Gastrocnemius medialis (tissue), 4 donors: ENCODE measurements at places on chromosomes 1 and 21. TPM values are rescaled to one million over a fixed set of nuclear protein-coding genes. Genes with fewer than 3 reads are reported as not detected.
A peak's percentile ranks its signal among the peaks of the same experiment; 100 is the strongest.

GRCh38 chr1:34976384-34977209, 8.6 kb downstream of the TMEM35B start:
- DNase-seq, result no peak
- H3K4me3 ChIP-seq, result no peak overlapping the region
- H3K4me1 ChIP-seq, result no peaks in the 10 kb centered on the region
- no peak overlapping the region for H3K27ac ChIP-seq
- H3K27me3 ChIP-seq, result no peaks in the 10 kb centered on the region

DNA sequence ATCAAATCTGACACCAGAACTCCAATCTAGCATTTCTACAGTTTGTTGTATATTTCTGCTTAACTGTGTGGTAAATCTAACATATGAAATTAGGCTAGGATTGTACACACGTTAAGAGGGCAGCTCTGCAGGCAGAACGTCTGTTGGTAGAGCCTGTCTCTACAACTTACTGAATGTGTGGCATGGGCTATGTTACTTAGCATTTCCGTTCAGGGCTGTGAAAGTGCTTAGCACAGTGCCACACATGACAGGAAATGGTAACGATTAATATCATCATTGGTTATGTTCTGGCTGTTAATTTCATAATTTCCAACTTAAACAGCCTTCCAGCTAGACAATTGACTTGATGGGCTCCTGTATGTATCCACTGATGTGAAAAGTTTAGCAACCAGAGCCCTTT, 9.6 kb upstream of the C8B start:
- no peaks in the 10 kb centered on the region for H3K36me3 ChIP-seq
- no peak for DNase-seq
- no peaks in the 10 kb centered on the region for H3K27me3 ChIP-seq
- no peak overlapping the region for H3K27ac ChIP-seq
- no peaks in the 10 kb centered on the region for H3K4me1 ChIP-seq

Gene RBP7
- total RNA-seq, result 8.0 TPM

Gene BCL2L15
- total RNA-seq, result not detected

DNA sequence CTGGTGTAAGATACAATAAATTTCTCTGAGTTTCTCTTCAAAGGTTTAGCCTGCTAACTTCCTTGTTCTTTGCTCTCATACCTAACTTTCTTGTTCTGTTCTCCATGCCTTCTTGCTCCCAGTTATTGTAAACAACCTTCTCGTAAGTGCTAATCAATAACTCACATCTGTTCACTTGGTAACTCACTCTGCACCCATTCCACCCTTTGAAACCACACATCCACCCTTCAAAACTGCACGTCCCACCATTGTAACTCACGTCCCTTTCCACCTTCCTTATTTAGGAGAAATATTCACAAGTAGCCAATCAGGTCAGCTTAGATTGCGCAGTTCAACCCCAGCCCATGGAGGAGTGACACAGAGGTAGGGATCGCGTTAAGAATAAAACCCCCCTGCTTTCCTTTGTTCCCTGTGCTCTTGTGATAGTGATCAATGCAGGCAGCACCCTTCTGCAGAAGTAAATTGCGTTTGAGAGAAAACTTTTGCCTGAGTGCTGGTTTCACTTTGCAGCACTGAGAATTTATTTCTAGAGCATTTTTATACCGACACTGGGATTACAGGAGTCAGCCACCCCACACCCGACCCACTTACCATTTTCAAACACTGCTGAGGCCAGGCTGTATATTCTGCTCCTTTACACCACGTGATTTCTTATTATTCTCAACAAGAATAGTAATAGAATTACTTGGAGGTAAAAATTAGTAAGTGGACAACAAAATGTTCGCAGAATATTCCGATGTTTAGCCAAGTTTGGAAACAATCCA, 789.2 kb upstream of the RGS18 start:
- DNase-seq, result no peak
- H3K36me3 ChIP-seq, result no peaks in the 10 kb centered on the region
- H3K4me3 ChIP-seq, result no peak overlapping the region
- H3K27me3 ChIP-seq, result no peaks in the 10 kb centered on the region
- H3K4me1 ChIP-seq, result no peaks in the 10 kb centered on the region

DNA sequence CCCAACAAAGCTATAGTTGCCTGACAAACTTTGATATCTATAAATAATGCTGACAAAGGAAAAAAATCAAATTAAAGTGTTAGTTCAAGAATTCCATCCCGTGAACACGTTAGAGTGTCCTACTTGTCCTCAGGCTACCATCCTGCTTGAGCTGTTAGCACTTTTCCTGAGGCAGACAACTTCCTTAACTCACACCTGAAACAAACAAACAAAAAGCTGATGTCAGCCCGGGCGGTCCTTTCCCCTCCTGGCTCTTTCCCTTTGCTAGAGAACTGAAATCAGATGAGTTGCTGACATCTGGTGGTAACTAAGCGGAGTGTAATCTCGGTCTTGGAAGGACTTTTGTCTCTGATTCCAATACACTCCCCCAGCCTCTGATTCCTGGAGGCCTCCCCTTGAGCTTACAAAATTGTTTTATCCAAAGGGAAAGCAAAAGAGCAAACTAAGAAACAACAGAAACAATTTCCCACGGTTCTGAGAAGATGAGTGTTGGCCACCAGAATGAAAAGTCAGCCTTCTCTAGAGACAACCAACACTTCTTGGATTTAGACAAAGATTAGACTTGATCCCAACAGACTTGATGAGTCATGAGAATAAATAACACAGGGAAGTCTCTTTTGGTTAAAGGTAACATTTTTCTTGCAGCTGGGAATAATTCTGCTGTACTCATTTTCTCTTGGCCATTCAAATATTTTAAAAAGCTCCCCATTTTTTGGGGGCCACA, 135.4 kb downstream of the PROX1 start:
- no peak overlapping the region for H3K4me3 ChIP-seq
- no peak overlapping the region for H3K27ac ChIP-seq
- H3K27me3 ChIP-seq, result no peaks in the 10 kb centered on the region
- DNase-seq, result peak; percentile 17
- no peaks in the 10 kb centered on the region for H3K4me1 ChIP-seq

GRCh38 chr1:14954930-14955329, 198.6 kb upstream of the TMEM51 start:
- H3K36me3 ChIP-seq, result no peaks in the 10 kb centered on the region
- no peak overlapping the region for H3K27ac ChIP-seq
- no peak overlapping the region for H3K4me3 ChIP-seq

GRCh38 chr21:32708069-32708468, 19.7 kb downstream of the SYNJ1 start:
- H3K4me3 ChIP-seq, result no peak overlapping the region
- no peaks in the 10 kb centered on the region for H3K27me3 ChIP-seq
- peaks cover 11% of the 10 kb centered on the region for H3K4me1 ChIP-seq
- DNase-seq, result no peak

GRCh38 chr1:75174031-75174760, 40.0 kb downstream of the LHX8 start:
- no peak overlapping the region for H3K4me3 ChIP-seq
- no peaks in the 10 kb centered on the region for H3K4me1 ChIP-seq
- no peaks in the 10 kb centered on the region for H3K27me3 ChIP-seq
- no peak overlapping the region for H3K27ac ChIP-seq
- DNase-seq, result no peak

GRCh38 chr1:170800265-170800664, 135.1 kb upstream of the MROH9 start:
- H3K27me3 ChIP-seq, result no peaks in the 10 kb centered on the region
- H3K27ac ChIP-seq, result no peak overlapping the region
- H3K36me3 ChIP-seq, result no peaks in the 10 kb centered on the region
- no peak overlapping the region for H3K4me3 ChIP-seq

Gene KMO
- total RNA-seq, result 0.16 TPM

Gene FCRL4
- total RNA-seq, result not detected

Gene TTLL10
- not detected for total RNA-seq

Gene FOXO6
- 1.4 TPM for total RNA-seq

Gene DMRTA2
- not detected for total RNA-seq

Gene KIAA1614
- 0.51 TPM for total RNA-seq

Gene VCAM1
- 2.4 TPM for total RNA-seq

- peaks cover 19% of the 10 kb centered on the region for H3K4me1 ChIP-seq
- H3K27me3 ChIP-seq, result no peaks in the 10 kb centered on the region
- no peak for DNase-seq
- no peaks in the 10 kb centered on the region for H3K36me3 ChIP-seq
Observed at GRCh38 chr1:99643021-99643779, 2.7 kb upstream of the PALMD start.

Gene CITED4
- total RNA-seq, result 30.8 TPM

- no peaks in the 10 kb centered on the region for H3K4me1 ChIP-seq
- DNase-seq, result no peak
- H3K36me3 ChIP-seq, result no peaks in the 10 kb centered on the region
Observed at GRCh38 chr1:37274938-37275631, 199.3 kb upstream of the ZC3H12A start.

- no peaks in the 10 kb centered on the region for H3K27me3 ChIP-seq
- DNase-seq, result peak; percentile 72
- H3K4me1 ChIP-seq, result peaks cover 98% of the 10 kb centered on the region
Observed at GRCh38 chr1:8374812-8375211, 56.9 kb downstream of the SLC45A1 start.

Gene DCST1
- total RNA-seq, result not detected

DNA sequence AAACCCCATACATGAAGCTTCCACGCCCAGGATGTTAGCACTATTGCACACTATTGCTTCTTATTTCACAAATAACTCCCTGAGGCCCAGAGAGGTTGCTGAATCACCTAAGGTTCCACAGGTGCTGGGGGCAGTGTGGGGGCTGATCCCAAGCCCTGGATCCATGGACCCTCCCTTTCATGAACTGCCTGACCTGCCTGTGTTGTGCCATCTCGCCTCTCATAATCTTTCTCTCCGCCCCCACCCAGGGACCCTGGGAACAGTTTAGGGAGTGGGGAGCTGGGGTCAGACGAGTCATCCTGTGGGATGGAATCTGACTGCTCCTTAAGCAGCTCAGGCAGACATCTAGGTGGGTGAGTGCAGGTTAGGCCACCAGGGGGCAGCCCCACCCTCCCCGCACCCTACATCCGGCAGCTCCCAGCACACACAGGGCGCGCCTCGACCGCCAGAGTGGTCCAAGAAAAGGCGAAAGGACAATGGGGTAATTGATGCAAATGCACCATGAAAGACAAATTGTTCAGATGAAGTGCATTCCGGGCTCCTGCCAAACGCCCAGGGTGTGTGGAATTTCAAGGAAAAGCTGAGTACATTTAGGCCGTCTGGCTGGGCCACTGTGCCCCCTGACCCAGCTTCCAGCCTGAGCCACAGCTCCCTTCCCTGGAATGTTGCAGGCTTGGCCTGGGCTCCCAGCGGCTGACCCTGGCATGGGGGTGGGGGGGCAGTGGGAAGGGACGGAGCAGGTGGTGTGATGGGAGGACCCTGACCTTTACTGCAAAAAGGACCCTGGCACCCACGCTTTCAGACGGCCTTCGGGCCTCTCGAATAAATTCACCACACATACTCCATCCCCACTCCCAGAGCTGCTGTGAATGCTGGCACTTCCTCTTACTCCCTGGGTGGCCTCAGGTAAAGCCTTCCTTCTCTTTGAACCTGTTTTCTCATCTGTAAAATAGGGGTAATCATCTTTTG, 20.8 kb downstream of the PHLDA3 start:
- DNase-seq, result peak; percentile 80
- no peak overlapping the region for H3K4me3 ChIP-seq
- H3K27ac ChIP-seq, result peak overlapping the region; percentile 58

DNA sequence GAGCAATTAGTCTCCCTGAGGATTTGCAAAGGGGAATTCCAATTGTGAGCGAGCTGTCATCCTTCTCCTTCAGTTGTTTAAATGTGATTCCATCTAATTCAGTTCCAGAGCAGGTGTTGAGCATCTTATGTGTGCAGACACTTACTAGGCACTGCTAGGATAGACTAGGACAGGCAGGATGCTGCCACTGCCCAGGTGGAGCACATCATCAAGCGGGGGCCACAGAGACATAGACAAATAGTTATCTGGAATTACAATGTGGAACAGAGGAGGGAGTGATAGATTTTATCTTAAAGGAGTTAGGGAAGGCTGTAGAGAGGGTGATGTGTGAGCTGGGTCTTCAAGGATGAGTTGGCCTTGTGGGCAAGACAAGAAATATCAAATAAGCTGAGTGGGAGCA, 55.9 kb downstream of the CDC7 start:
- H3K4me1 ChIP-seq, result no peaks in the 10 kb centered on the region
- no peak for DNase-seq
- no peak overlapping the region for H3K4me3 ChIP-seq
- H3K36me3 ChIP-seq, result no peaks in the 10 kb centered on the region
